Amniotic stem cell (primary cell): ENCODE measurements at places on chromosomes 12 and 14.

DNA sequence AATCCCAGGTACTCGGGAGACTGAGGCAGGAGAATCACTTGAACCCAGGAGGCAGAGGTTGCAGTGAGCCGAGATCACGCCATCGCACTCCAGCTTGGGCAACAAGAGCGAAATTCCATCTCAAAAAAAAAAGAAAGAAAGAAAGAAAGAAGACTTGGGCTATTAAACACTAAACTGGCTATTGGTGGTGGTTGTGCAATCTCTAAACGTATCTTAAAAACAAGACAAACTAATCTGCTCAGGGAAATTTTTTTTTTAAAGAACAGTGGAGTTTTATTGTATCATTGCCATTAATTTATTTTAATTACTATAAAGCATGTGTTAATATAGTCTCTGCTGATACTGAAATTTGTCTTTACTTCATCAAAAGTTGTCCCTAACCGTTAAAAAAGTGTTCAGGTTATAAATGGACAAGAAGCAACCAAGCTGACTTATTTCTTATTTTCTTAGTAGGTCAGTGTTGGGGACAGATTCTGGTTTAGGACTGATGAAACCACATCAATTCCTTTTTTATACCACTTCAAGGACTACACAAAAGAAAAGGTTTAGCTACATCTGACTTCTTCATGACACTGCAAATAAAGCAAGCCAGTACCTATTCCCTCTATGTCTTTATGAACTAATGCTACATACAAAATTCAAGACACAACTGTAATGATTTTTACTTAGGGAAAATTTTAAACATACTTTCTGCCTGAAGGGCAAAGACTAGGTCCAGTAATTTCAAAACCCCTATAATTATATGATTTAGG lies 68.7 kb upstream of the KRAS start:
- no peak for DNase-seq

DNA sequence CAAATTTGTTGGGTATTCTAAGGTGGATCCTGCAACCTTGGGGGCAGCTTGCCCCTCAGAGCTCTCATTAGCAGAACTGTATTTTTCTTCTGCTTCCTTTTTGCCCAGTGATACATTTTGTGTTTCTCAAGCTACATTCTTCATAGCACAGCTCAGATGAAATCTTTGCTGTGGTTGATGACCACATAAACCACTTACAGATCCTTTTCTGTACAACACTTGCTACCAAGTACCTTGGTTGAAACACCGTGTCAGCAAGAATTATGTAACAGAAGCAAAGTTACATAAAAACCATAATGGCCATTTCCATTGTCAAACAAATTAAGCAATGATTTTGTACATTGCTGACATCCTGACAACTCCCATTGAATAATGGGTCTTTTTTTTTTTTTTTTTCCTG lies 9.7 kb upstream of the PLBD1 start:
- no peak for DNase-seq

GRCh38 chr12:119229837-119230236 lies 51.1 kb downstream of the HSPB8 start:
- no peak for DNase-seq

- no peak for DNase-seq
These were observed 5.1 kb upstream of the TNFAIP2 start for GRCh38 chr14:103118018-103118662.

DNA sequence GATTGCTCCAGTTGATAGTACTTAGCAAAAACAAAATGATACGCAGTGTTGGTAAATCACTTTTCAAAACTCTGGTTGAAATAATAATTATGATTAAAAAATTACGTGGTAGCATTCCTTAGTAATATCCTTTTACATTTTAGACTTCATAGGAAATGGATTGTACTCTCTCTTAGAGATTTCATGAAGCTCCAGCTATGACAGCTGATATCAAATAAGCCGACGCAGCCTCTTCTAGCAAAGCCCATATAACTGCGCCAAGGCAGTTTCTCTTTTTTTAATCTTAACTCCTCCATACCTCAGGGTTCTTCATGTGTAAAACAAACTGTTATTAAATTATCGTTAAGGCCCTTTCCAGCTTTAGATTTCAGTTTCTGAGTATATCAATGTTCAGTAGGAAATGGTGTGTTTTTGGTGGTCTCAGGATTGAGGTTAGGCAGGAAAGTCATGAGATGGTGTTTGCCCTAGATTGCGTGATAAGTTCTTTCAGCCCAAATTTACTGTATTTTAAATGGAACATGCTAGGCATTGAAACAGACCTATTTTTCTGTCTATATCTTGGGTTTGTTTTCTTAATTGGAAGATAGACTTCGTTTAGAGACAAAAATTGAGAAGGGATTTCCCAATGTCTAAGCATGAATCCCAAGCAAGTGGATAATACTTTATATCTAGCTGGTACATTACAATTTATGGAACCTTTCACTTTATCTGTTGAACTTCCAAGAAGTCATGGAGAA lies 902 bp upstream of the CFL2 start:
- DNase-seq, result no peak

- DNase-seq, result no peak
These were observed 84.8 kb upstream of the MAP1LC3B2 start for GRCh38 chr12:116474331-116474730.

- DNase-seq, result no peak
These were observed 1.3 kb upstream of the LTBP2 start for GRCh38 chr14:74613211-74613914.

DNA sequence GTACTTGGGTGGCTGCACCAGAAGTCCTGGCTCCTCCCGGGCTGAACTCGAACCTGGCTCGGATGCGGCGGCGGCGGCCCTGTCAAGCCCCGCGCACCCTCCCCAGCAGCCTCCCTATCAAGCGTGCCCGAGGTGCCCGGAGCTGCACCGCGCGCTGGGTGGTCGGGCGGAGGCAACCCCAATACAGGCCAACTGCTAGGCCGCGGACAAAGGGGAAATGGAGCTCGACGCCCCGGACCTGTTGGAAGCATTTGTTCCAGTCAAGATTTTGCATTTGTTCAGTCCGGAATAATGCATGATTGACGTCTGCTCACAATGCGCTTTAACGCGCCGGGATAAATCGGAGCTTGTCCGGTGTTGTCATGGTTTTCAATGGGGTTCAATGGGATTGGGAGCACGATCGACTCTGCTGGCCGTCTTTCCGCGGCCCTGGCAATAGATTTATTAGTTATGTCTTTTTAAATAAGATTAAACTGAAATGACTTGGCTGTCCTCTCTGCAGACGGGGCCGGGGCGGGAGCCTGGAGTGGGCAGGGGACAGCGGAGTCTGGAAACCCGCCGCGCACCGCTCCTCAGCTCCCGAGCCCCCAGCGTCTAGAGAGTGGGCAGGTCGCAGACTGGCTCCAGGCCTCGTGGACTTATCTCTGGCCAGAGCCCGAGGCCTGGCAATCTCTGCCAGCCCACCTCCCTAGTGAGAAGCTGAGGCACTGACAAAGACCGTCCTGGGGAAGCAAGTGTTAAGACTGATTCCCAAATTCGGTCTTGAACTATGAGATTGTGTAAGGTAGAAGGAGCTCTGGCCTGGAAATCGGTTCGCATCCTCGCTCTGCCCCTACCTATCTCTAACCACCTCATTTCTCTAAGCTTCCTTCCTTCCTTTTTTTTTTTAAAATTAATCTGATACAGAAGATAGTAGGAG lies 1.7 kb upstream of the NKX2-8 start:
- no peak for DNase-seq

GRCh38 chr14:24070285-24071143 lies 848 bp upstream of the CPNE6 start:
- DNase-seq, result no peak

- DNase-seq, result no peak
These were observed 3.5 kb downstream of the ZBTB25 start for GRCh38 chr14:64500088-64500487.
